ENCODE measurements at places on chromosomes 1 and 21. TPM values are rescaled to one million over a fixed set of nuclear protein-coding genes. Genes with fewer than 3 reads are reported as not detected.

The GNAT2 gene
- 0.16 TPM for polyA plus RNA-seq

The JTB gene
- polyA plus RNA-seq, result 118 TPM

GRCh38 chr21:9735421-9735961 is 785.9 kb upstream of the TPTE start:
- no peak for DNase-seq

- DNase-seq, result peak; percentile 90
These were observed at the start of gene FHL3 for GRCh38 chr1:38005195-38006007. Gene FHL3 (minus strand): TSS chr1:38005514. CDS start chr1:37999412, 6,102 bp downstream.

DNA sequence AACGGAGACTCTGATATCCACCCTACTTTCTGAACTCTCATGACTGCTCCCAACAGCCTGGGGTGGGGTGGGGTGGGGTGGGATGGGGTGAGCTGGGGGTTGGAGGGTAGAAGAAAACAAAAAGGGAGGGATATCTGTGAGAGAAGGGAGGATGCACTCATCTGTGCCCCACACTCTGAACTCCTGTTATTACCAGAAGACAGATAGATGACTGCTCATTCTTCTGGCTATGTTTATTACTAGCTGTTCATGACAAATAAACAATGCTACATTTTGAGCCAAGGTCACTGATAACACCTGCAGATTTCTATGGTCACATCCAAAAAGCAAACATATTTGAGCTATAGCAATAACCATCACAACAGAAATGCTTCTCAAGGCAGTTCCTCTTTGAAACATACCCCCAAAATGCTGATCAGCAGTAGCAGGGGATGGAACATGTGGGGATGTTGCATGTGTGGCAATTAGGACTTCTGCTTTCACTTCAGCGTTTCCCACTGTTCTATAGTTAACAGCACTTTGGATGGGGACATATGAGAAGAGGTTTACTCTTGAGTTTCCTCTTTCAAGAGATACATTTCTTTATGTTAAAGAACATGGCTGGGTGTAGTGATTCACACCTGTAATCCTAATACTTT is 43.3 kb downstream of the GPR3 start:
- no peak for DNase-seq

DNA sequence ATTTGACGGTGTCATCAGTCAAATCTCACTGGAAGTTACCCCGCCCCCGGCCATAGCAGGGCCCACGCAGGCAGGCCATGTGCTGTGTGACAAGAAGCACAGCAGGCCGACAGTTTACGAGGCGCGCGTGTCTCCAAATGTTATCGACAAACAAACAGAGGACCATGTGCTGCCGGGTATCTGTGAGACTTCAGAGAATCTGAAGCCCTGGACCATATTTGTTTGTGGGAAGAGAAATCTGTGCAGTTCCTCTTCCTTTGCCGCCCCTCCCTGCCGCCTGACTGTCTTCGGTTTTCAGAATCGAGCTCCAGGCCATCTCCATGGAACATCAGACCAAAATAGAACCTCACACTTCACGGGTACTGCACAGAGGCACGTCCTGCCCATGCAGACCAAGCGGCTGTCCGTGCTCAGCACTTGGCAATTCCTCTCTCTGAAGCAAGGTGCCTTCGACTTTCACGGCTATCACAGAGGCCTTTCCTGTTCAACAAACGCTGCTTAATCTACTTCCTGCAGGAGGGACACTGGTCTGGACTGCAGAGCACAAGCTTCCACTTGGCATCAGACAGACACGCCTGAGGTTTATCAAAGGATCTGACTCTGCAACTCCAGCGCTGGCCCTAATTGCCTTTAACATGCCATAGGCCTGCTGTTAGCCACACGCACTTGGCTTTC is 135.7 kb upstream of the KRTAP19-8 start:
- peak; percentile 76 for DNase-seq

DNA sequence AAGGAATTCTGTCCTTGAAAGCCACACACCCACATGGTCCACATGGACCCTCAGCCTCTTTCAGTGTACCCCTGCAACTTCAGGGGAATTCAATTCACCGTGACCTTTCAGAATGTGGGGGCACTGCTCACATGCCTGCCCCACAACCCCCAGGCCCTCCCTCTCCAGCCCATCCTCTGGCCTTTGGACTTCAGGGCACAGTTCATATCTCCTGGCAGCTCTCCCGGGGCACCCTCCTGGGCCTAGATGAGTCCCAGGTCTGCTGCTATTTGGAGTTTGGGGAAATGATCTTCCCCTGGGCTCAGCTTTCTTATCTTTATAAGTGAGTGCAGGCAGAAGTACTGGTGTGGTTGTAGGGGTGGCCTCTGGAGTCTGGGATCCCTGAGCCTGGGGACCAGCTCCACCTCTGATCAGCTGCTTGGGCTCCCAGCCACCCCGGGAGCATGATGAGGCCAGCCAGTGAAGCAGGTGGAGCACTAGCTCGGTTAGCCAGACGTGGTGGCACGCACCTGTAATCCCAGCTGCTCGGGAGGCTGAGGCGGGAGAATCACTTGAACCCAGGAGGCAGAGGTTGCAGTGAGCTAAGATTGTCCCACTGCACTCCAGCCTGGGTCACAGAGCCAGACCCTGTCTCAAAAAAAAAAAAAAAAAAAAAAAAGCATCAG is 15.8 kb downstream of the C1orf167 start:
- no peak for DNase-seq

GRCh38 chr1:85118751-85119150 is 70.5 kb upstream of the MCOLN3 start:
- no peak for DNase-seq

DNA sequence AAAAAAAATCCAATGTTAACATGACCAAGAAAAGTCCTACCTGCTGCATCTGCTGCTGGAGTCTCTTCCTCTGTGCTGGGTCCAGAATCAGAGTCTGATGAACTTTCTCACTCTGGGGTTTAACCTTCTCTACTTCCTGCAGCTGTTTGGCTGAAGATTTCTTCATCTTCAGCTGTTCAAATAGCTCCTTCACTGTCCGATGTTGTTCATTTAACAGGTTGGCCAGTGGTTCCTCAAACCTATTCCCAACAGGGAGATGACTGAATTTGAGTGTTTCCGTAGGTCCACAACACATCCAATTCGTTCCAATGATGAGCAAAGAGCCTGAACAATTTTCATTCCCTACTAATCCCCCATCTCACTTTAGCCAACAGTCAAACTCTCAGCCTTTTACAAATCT is 79.4 kb downstream of the GON4L start:
- DNase-seq, result no peak

- DNase-seq, result no peak
These were observed 23.1 kb downstream of the USP24 start for GRCh38 chr1:55192093-55192492.

Measured in SK-N-SH (cell line).